HS-5 (cell line): ENCODE measurements at places on chromosomes 12 and 14.

DNA sequence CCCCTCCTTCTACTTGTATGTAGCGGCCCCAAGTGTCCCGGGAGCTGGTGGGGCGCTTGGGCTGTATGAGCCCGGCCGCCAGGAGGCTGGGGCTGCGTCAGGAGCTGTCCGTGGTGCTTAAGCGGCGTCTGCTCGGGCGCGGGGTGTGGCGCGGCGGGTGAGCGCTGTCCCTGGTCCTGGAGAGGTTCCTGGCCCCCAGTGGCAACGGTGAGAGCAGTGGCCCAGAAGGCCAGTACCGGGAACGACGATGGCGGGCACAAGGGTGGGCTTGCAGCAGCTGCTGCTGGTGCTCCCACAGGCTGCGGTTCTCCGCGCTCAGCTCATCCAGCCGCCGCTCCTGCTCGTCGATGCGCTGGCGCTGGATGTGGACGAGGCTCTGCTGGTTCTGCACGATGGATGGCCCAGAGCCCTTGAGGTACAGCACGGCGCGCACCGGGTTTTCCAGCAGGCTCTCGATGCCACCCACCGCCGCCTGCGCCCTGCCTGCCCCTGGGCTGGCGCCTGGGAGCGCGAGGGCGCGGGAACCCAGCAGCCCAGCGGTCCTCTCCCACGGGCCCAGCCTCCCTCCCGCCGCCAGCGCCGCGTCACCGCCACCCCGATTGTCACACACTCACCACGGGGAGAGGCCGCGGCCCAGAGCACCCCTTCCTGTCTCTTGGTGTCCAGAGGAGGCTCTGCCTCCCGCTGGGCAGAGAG lies 41.9 kb upstream of the FKBP4 start:
- DNase-seq, result no peak

- DNase-seq, result no peak
Observed at GRCh38 chr14:69665631-69666030, 54.2 kb downstream of the SUSD6 start.

GRCh38 chr12:4270831-4271716 lies 2.5 kb upstream of the CCND2 start:
- DNase-seq, result no peak

GRCh38 chr12:2967651-2968050 lies 8.5 kb downstream of the TEAD4 start:
- no peak for DNase-seq

DNA sequence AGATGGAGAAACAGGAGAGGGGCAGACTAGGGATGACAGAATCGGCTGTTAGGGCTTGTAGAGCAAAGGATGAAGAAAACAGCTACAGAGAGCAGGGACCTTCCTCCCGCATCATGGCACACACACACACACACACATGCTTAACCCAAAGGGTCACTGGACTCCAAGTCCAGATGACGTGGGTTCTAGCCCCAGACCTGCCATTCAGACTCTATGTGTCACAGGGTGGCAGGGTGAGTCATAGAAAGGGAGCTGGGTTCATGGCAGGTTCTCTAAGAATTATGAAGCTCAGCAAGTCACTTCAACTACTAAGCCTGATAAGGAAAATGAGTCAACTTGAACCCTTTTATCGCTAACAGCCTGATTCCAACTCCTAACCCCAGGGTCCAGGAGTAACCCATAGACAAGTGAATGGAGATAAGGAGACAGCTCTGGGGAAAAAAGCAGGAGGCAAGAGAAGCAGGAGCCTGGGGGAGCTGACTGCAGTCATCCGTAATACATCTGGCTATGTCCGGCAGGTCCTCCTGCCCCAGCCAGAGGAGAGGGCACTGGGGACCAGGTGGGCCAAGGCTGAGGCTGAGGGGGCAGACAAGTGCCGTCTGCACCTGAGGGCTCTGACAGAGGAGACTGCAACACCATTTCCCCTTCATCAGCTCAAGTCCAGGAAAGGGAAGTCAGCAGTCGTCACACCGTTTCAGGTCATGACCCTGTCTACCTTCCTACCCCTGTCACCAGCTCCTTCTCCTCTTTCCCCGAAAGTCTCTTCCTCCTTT lies 3.6 kb upstream of the TNFRSF1A start:
- peak; percentile 87 for DNase-seq

GRCh38 chr12:22626406-22626805 lies 1.4 kb downstream of the ETNK1 start:
- peak; percentile 10 for DNase-seq

DNA sequence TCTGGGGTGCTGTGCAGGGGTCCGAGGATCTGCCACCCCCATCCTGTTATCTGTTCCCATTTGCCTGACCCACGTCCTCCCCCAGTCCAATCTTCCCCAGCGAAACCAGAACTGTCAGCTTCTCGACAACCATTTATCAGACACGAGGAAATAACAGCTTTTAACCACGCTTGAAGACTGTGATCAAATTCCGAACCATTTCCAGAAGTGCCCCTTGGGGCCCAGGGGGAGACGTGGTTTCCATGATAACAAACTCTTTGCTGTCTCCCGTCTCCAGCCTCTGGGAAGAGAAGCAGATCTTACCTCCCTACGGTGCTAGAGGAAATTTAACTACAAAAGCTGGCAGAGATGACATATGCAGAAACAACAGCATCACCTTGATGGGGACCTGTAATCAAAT lies 35.1 kb upstream of the SRRM4 start:
- no peak for DNase-seq

- no peak for DNase-seq
Observed at GRCh38 chr12:87943023-87943422, 86.2 kb downstream of the C12orf50 start.

- no peak for DNase-seq
Observed at GRCh38 chr14:99260587-99261551, 11.1 kb downstream of the BCL11B start.

GRCh38 chr14:104086210-104086660 lies 735 bp downstream of the ASPG start:
- no peak for DNase-seq

DNA sequence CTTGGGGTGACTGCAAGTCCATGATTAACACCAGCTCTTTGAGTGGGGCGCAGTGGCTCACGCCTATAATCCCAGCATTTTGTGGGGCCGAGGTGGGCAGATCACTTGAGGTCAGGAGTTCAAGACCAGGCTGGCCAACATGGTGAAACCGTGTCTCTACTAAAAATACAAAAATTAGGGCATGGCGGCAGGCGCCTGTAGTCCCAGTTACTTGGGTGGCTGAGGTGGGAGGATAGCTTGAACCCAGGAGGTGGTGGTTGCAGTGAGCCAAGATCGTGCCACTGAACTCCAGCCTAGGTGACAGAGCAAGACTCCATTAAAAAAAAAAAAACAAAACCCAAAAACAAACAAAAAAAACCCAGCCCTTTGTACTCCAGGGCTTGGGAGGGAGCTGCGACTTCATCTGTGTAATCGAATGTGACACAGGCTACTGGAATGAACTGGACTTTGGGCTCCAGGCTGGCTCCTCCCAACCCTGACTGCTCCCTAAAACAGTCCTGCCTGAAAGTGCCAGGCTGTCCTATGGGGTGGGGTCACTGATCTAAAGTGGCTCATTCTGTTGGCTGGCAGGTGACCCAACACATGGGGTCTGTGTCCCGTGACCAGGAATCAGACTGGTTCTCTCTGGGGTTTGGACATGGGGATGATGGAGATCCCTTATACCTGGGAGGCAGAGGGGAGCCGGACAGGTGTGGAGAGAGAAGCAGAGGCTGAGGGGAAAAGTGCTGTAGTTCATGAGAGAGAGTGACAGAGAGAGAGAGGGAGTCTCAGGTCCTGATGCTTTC lies 9.3 kb upstream of the C12orf43 start:
- no peak for DNase-seq

- DNase-seq, result no peak
Observed at GRCh38 chr12:6115389-6115788, 9.1 kb downstream of the VWF start.

GRCh38 chr14:71985538-71986189 lies 53.4 kb downstream of the RGS6 start:
- no peak for DNase-seq

GRCh38 chr14:69052181-69052601 lies 73.1 kb upstream of the ACTN1 start:
- DNase-seq, result no peak

DNA sequence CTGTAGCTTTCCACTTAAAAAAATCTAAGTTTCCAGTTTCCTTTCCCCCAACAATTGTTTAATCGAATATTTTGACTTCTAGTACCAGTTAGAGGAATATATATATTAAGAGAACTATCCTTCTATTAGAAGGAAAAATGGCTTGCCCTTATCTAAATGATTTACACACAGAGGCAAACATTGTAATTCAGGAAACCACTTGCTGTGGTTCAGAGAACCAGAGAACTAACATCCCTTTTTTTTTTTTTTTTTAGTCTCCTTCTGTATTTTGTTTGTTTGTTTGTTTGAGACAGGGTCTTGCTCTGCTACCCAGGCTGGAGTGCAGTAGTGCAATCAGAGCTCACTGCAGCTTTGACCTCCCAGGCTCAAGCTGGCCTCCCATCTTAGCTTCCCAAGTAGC lies 746.6 kb downstream of the VRK1 start:
- DNase-seq, result no peak

- DNase-seq, result no peak
Observed at GRCh38 chr14:84688297-84689025, 841.5 kb upstream of the FLRT2 start.

DNA sequence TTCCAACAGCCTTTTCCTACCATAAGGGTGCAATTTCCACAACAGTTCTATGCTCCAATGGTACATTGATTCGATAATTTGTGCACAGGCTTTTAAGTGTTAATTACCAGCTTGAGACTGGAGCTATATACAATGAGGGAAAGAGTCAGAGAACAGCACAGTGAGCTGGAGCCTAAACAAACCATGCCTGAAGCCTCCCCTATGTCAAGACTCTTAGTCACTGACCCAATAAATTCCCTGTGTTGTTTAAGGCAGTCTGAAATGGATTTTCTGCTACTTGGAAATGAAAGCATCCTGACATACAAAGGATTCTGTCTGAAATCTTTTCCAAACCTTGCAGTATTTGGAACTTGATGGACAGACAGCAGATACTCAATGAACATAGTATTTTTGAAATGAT lies 149.0 kb downstream of the EFCAB11 start:
- DNase-seq, result no peak

DNA sequence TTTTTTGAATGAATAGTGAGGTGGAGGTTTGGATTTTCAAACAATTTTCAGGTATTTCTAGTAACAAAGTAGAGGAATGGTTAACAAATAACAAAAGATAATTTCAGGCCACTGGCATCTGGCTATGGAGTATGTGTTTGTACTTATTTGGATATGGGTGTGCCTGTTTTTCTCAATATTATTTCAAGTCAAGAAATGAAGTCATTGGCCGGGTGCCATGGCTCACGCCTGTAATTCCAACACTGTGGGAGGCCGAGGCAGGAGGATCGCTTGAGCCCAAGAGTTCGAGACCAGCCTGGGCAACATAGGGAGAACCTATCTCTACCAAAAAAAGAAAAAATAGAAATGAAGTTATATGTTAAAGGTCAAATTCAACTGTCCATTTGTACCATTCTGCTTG lies 13.9 kb downstream of the SLC35E3 start:
- no peak for DNase-seq

DNA sequence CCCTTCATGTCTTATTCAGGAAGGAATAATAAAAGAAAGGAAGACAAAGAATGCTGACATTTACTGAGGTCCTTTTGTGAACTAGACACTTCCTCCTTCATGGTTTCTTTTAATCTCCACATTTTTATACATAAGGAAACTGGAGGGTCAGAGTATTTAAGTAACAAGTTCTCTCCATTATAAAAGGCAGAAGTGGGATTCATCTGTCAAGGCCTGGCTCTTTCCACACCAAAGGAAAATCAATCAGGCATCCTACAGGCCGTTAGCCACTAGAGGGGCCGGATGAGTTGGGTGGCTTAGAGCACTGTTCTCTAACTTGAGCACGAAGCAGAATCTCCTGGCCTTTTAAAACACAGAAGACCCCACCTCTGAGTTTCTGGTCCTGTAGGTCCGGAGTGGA lies 36.8 kb upstream of the NINJ2 start:
- no peak for DNase-seq

DNA sequence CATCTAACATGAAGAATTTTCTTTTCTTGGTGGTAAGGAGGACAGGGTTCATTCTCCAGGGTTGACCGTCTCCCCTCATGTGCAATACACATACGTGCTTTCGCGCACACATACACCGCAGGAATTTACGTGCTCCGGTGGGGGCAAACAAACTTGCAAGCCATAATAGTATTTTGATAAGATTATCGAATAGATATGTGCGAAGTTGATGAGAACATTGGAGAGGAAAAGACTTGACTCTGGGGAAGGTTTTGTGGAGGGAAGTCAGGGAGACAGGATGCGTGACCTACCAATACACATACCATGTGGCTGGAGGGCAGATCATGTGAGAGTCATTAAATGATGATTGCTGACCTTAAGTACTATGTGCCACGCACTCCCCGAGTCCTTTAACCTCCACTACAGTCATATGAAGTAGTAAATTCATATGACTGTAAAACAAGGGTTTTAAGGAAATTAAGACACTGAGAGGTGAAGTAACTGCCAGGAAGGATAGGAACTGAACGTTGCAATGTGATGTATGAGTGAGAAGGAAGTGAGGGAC lies 921 bp downstream of the RAD51B start:
- peak; percentile 28 for DNase-seq

- no peak for DNase-seq
Observed at GRCh38 chr12:12616512-12617310, 5.0 kb downstream of the CREBL2 start.

DNA sequence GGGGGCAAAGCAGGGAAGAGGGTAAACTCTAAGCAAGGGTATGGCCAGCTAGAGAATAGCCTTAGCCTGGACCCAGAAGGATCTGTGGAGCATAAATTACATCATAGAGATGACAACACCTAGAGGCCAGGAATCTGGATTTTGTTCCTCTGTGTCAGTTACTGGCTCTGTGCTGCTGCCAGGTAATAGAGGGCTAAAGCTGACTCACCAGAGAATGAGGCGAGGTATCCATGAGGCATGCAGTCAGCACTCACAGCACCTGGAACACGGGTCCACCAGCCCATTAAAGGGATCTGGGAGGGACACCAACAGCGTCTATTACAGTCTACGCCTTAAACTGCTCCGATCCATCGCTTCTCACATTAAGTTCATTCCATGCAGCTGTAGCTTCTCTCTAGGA lies 74.9 kb upstream of the CMKLR1 start:
- DNase-seq, result no peak

DNA sequence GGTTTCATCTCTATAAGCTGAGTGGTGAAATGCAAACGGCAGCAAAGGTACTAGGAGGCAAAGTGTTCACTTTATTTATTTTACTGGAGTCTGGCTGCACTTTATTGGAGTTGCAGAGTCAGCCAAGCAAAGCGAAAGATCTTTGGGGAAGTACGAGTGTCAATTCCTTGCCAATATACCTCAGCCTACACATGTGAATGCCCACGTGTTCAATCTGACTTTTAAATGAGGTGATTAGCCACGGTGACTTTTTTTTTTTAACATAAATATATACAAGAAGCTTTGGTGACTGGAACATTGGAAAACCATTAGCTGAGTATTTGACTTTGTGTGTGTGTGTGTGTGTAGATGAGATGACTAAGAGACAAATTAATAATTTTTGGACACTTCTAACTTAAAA lies 178.8 kb downstream of the NTS start:
- no peak for DNase-seq

DNA sequence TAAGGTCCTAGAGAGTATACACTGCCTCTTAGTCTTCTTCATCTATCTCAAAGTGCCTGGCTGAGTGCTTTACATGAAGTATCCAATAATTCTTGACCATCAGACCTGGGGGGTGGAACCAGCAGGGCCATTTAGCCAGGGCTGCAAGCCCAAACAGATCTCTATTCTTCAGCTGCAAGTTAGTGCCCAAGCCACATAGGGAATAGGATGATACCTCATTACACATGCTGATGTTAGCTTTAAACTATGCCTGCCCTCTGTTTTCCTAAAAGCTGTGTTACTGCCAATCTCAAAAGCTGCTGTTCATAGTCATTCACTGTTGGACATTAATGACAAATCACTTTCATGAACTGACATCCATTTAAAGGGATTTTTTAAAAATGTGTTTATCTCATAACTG lies 16.7 kb upstream of the IFNG start:
- DNase-seq, result no peak
